ENCODE measurements at places on chromosomes 6 and 20.

GRCh38 chr6:7633361-7633760 is 43.4 kb downstream of the SNRNP48 start:
- DNase-seq: no peak

GRCh38 chr6:93787841-93788240 is 368.5 kb upstream of the EPHA7 start:
- DNase-seq: no peak

- DNase-seq: no peak
Observed at GRCh38 chr6:119602215-119603178, 252.9 kb upstream of the MAN1A1 start.

GRCh38 chr6:170404036-170404435 is 97.5 kb downstream of the FAM120B start:
- no peak for DNase-seq

GRCh38 chr6:101114703-101115102 is 233.6 kb upstream of the ASCC3 start:
- peak; percentile 40 for DNase-seq

GRCh38 chr6:120496661-120497060 is 837.6 kb downstream of the TBC1D32 start:
- DNase-seq: no peak

- no peak for DNase-seq
Observed at GRCh38 chr6:73250016-73250415, 13.0 kb downstream of the KHDC1 start.

DNA sequence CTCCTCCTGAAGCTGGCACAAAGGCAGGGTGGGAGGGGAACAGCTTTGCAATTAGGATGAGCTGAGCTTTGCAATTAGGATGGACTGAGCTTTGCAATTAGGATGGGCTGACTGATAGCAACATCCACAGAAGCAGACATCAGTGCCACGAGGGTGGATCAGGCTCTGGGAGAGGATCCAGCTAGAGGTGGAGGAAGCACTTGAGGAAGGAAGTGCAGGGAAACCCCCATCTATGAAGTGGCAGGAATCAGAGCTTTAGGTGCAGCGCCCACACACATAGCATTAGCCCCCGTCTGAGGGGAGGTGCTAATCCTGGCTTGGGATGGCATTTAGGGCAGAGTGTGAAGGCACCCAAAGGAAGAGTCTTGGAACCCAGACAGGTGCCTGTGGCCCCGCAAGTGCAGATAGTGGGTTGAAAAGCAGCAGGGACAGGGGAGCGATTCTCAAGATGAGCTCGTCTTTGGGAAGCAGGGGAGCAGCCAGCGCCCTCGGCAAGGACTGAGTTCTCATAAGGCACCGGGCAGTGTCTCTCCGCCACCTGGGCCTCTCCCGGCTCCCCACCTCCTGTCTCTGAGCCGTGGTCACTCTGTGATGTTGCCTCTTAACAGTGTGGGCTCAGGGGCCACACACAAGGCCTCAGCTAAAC is 12.0 kb upstream of the THBS2 start:
- no peak for DNase-seq

DNA sequence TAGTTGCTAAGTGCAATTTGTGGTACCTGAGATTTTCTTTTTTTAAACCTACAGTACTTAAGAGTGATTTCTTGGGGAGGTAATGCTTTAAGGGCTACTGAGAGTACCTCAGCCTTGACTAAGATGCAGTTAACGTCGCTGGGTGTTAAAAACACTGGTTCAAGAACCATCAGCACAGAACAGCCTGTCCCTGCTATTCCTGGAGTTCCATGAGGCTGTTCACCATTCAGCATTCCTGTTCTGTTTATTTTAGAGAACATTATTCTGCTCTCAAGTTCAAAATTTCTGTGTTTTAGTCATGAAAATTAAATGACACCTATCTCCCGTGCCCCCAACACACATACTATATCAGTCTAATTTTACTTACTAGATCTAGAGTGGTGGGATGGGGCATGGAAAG is 1.7 kb upstream of the PRELID3B start:
- DNase-seq: no peak

Data from hematopoietic multipotent progenitor cell treated with erythropoietin and hydrocortisone succinate and interleukin-3 and kit ligand, for 4 days (in vitro differentiated cells).